CD8-positive, alpha-beta memory T cell (primary cell): ENCODE measurements at places on chromosomes 5 and 9. TPM values are rescaled to one million over a fixed set of nuclear protein-coding genes. Genes with fewer than 3 reads are reported as not detected.

GRCh38 chr5:76608833-76609232, 14.4 kb downstream of the F2RL2 start:
- H3K4me3 ChIP-seq = no peak overlapping the region
- no peak for DNase-seq
- no peaks in the 10 kb centered on the region for H3K27me3 ChIP-seq
- no peak overlapping the region for H3K27ac ChIP-seq
- H3K36me3 ChIP-seq = peaks cover 13% of the 10 kb centered on the region
- H3K4me1 ChIP-seq = no peaks in the 10 kb centered on the region

GRCh38 chr9:72207278-72207677, 58.0 kb downstream of the GDA start:
- no peaks in the 10 kb centered on the region for H3K27me3 ChIP-seq
- no peak overlapping the region for H3K4me3 ChIP-seq
- no peaks in the 10 kb centered on the region for H3K36me3 ChIP-seq
- H3K4me1 ChIP-seq = no peaks in the 10 kb centered on the region
- no peak for DNase-seq
- no peak overlapping the region for H3K27ac ChIP-seq

- peaks cover 2% of the 10 kb centered on the region for H3K4me1 ChIP-seq
- no peaks in the 10 kb centered on the region for H3K27me3 ChIP-seq
- no peak overlapping the region for H3K27ac ChIP-seq
- H3K4me3 ChIP-seq = no peak overlapping the region
- peaks cover 52% of the 10 kb centered on the region for H3K36me3 ChIP-seq
These were observed 5.8 kb downstream of the NDUFS6 start for GRCh38 chr5:1806974-1807373.

GRCh38 chr9:4553951-4554381, 63.7 kb downstream of the SLC1A1 start:
- H3K4me3 ChIP-seq = no peak overlapping the region
- H3K27ac ChIP-seq = no peak overlapping the region
- no peak for DNase-seq
- H3K4me1 ChIP-seq = peaks cover 8% of the 10 kb centered on the region
- H3K36me3 ChIP-seq = no peaks in the 10 kb centered on the region

DNA sequence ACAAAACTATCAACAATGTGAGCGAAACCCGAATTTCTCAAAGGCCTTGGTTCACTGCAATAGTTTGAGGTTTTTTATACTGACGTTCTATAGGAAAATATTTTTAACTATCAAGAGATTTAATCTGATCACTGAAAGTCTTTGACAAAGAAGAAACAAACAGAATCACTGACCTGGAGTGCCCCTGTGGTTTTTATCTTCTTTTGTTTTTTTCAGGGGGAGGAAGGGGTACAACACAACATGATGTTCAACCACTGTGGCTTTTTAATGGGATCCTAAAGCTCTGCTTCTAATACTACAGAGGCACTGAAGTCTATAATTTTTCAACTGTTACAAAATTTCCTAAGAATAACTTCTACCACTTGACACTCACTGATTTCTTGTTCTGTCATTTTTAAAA, 185.9 kb downstream of the AP3B1 start:
- no peak overlapping the region for H3K4me3 ChIP-seq
- no peak for DNase-seq
- H3K4me1 ChIP-seq = no peaks in the 10 kb centered on the region

DNA sequence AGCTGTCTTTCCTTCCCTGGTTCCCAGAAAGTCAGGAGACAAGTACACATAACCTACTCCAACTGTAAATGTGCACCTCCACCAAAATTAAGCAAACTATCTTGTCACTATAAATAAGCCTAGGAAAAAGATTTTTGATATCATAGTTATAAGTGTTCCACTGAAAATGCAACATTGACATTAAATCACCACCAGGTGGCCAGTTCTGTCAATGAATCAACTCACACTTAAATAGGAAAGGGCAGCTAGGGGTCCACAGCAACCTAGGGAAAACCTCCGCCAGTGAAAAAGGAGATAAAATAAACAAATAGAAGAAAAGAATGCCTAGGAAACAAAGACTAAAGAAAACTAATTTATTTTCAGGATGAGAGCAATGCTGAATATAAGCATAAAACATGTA, 243.0 kb upstream of the PTPRD start:
- no peak for DNase-seq
- no peak overlapping the region for H3K4me3 ChIP-seq
- no peaks in the 10 kb centered on the region for H3K27me3 ChIP-seq
- no peaks in the 10 kb centered on the region for H3K4me1 ChIP-seq
- no peak overlapping the region for H3K27ac ChIP-seq
- H3K36me3 ChIP-seq = no peaks in the 10 kb centered on the region

DNA sequence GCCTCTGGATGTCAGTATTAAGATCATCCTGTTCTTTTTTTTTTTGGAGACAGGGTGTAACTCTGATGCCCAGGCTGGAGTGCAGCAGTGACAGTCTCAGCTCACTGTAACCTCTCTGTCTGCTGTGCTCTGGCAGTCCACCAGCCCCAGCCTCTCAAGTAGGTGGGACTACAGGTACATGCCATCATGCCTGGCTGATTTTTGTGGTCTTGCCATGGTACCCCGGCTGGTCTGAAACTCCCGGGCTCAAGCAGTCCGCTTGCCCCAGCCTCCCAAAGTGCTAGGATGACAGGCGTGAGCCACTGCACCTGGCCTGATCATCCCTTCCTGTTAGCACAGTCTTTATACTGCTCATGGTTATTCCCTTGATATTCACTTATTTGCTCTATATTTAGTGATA, 3.5 kb downstream of the KDM4C start:
- H3K27ac ChIP-seq = no peak overlapping the region
- DNase-seq = no peak
- H3K4me3 ChIP-seq = no peak overlapping the region
- no peaks in the 10 kb centered on the region for H3K27me3 ChIP-seq

DNA sequence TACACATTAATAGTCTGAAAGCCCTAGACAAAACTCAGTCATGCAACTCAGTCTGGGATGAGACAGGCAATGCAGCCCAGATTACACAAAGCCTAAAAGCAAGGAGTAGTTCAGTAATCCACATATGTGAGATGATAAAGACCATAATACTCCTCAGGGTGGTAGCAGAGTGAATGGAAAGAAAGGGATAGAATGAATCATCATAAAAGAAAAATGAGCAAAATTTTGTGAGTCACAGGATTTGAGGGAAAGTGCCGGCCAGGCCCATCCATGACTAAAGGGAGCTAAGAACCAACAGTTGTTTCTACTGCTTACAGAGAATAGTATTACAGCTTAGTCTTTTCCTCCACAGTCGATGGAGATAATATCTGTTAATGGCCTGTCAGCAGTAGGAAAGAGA, 90.0 kb upstream of the POU5F2 start:
- H3K27me3 ChIP-seq = no peaks in the 10 kb centered on the region
- no peaks in the 10 kb centered on the region for H3K4me1 ChIP-seq
- H3K4me3 ChIP-seq = no peak overlapping the region
- H3K27ac ChIP-seq = no peak overlapping the region
- H3K36me3 ChIP-seq = no peaks in the 10 kb centered on the region

- no peaks in the 10 kb centered on the region for H3K36me3 ChIP-seq
- no peak overlapping the region for H3K27ac ChIP-seq
- no peak overlapping the region for H3K4me3 ChIP-seq
- no peak for DNase-seq
- no peaks in the 10 kb centered on the region for H3K4me1 ChIP-seq
- H3K27me3 ChIP-seq = no peaks in the 10 kb centered on the region
These were observed 87.9 kb downstream of the NUDT12 start for GRCh38 chr5:103474677-103475076.

- H3K4me1 ChIP-seq = no peaks in the 10 kb centered on the region
- no peaks in the 10 kb centered on the region for H3K36me3 ChIP-seq
- no peak overlapping the region for H3K4me3 ChIP-seq
- no peak for DNase-seq
- peaks cover 5% of the 10 kb centered on the region for H3K27me3 ChIP-seq
- no peak overlapping the region for H3K27ac ChIP-seq
These were observed 7.9 kb downstream of the IRX4 start for GRCh38 chr5:1874771-1875220.

DNA sequence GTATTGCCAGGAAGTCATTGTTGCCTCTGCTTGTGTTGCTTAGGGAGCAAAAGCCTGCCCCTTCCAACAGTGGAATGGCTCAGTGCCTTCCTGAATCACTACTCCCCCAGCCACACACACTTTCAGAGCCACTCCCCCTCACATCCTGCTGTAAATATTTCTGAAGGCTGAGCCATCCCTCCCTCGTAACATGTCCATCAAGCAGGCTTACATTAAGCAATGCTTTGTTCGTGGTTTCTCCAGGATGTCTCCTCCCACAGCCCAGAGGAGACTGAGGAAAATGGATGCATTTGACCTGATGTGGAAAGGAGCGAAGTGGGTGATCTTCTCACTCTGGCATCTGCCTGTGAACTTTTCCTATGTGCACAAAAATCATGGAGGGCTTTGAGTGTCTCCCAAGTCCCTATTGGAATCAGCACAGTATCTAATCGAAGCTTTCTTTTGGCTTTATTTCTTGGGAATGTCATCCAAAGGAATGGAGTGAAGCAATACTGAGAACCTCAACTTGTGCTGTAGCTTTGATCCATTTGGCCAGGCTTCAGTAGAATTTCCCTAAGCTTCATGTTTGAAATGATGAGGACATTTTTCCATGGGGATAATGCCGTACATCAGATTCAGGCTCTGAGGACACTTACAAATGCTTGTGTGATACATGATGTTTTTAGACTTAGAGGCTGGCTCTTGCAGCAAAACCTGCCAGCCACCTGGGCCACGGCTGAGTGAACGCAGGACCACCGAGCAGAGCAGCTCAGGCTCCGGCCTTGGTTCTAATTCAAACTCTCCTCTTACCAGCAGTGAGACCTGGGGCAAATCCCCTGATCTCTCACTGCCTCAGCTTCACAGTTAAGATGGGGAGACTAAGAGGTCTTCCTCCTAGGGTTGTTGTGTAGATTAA, 389.1 kb downstream of the ENC1 start:
- no peaks in the 10 kb centered on the region for H3K36me3 ChIP-seq
- H3K4me1 ChIP-seq = no peaks in the 10 kb centered on the region
- H3K27ac ChIP-seq = no peak overlapping the region
- H3K27me3 ChIP-seq = no peaks in the 10 kb centered on the region

- H3K4me3 ChIP-seq = no peak overlapping the region
- H3K36me3 ChIP-seq = no peaks in the 10 kb centered on the region
- H3K4me1 ChIP-seq = no peaks in the 10 kb centered on the region
- H3K27ac ChIP-seq = no peak overlapping the region
- H3K27me3 ChIP-seq = no peaks in the 10 kb centered on the region
These were observed 1068.3 kb upstream of the EDIL3 start for GRCh38 chr5:85453026-85453349.

- peaks cover 6% of the 10 kb centered on the region for H3K36me3 ChIP-seq
- no peak for DNase-seq
- no peak overlapping the region for H3K4me3 ChIP-seq
- no peak overlapping the region for H3K27ac ChIP-seq
These were observed 4.3 kb upstream of the ARID3C start for GRCh38 chr9:34633166-34633565.

The FLT4 gene
- total RNA-seq = 6.0 TPM

The INSL4 gene
- total RNA-seq = not detected

The FBP2 gene
- total RNA-seq = not detected

The NRG2 gene
- total RNA-seq = 0.24 TPM

The PCDHA13 gene
- total RNA-seq = not detected
